ENCODE measurements at places on chromosomes 5 and 9.

GRCh38 chr5:173468821-173469251, 140.6 kb upstream of the STC2 start:
- DNase-seq = no peak

GRCh38 chr5:128905568-128906110, 59.6 kb upstream of the SLC27A6 start:
- DNase-seq = peak; percentile 34

GRCh38 chr9:4862506-4863250, 69.9 kb downstream of the RCL1 start:
- DNase-seq = no peak

DNA sequence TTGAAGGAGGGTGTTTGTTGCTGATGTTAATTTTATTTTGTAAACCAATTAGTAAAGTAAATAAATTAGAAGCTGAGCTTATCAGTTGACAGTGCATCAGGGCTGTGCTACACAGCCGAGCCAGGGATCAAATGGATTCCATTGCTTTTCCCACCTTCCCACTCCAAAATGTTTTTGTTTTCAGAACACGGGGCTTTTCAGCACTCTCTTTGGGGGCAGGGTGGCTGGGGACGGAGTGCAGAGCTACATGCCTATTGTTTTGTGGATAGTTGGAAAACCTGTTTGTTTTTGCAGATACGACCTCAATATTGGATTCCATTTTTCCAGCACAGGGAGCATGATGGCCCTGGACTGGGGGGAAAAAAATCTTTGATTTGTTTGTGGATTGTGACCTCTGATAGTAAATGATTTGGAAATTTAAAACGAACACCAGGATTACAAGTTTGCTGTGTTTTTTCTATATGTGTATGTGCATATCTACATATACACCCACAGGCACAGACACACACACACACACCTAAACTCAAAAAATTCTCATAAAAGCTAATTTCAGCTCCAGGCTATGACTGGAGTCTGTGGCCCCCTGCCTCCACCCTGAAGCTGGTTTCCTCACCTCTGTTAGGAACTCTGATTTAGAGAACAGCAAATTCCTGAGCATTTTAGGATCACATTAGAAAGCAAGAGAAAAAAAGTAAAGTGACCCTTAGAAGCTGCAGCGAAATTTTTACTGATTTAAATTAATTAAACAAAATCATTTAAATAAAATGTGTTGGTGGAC, 371.7 kb upstream of the IRX2 start:
- no peak for DNase-seq

DNA sequence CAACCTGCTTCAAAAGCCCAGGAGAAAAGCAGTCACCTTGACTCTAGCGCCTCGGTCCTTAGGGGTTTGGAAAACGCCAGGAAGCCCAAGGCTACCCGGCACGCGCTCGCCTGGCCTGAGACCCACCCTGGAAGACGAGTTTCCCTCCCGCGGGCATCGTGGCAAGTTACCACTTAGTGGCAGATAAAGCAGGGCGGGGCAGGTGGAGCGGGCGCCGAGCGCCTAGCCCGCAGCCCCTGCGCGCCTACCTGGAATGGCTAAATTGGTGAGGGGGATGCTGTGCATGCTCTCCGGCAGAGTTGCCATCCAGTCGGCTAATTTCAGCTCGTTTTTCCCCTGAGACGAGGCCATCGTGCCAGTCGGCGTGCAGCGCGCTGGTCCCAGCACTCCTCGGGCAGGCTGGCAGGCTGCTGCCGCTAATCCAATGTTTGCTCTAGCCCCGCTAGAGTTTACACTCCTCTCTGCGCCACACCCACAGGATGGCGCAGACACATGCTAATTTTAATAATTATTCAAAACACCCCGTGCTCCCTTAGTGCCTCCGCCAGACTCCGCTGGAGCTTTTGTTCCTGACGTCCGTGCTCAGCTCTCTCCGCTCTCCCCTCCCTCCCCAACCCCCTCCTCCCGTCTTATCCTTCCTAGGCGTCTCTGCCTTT, at the start of gene PLCXD3:
TSS of gene PLCXD3 (minus strand) at position 426 of the 656 bp plus-strand sequence. CDS start at position 351, 75 bp downstream.
- no peak for DNase-seq

- DNase-seq = no peak
These were observed 60.0 kb upstream of the FER start for GRCh38 chr5:108687595-108688200.

DNA sequence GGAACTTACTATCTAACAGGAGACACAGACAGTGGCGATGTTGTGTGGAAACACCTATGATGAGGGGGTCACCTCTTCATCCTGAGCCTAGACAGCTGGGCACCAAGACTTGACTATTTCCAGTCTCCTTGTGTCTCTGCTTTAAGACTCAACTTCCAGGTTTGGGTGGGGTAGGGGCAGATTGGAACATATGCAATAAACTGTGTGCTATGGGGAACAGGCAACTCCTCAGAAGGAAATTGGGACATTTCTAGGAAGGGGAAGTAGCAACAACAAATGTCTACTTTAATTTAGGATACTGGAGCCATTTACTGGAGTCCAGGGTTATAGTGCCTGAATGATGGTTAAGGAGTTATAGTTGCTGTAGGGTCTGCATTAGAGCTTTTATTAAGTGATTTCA, 57.3 kb downstream of the FGF18 start:
- DNase-seq = no peak

GRCh38 chr5:151223447-151224264, at the start of gene CCDC69:
CCDC69 (minus strand) TSS chr5:151224092; CDS start chr5:151223970, 122 bp downstream.
- DNase-seq = peak; percentile 52

- no peak for DNase-seq
These were observed 15.3 kb downstream of the PROP1 start for GRCh38 chr5:177980743-177981151.

DNA sequence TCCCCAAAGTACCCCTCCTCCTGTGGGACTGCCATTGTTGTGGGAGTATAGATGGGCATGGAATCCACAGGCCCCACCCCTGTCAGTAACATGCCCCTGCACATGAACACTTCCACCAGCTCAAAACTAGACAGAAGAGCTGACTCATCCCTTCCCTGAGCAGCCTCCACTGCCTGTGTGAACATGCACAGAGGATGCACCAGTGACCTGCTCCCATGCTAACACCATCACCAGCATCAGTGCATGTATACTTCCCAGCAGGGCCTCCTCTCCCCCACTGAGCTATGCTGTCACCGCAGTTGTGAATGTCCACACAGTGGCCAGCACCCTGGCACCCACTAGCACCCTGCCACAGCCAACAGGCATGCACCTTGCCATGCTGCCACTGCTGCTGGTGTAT, 939.8 kb downstream of the EFNA5 start:
- no peak for DNase-seq

DNA sequence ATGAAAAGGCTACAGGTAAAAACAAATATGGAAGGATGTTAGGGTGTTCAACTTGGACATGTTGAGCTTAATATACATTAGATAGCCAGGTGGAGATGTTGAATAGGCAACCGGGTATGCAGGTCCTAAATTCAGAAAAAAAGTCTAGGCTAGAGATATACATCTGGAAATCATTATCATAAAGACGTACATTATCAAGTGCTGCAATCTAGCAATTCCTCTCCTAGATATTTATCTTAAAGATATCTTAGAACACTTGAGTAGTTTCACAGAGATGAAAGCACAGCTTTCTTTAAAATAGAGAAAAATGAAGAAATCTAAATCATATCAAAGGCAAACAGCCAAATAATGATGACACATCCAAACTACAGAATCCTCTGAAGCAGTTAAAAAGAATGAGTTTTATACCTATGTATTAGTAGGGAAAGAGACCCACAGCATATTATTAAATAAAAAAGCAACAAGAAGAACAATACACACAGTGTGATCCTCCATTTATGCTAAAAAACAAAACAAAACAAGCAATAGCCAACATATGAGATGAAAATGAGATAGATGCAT, 3.8 kb downstream of the NUDCD2 start:
- no peak for DNase-seq

- no peak for DNase-seq
These were observed 472.8 kb downstream of the CCDC171 start for GRCh38 chr9:16025627-16026026.

- no peak for DNase-seq
These were observed 87.8 kb upstream of the APC start for GRCh38 chr5:112649882-112650281.

- DNase-seq = no peak
These were observed 27.5 kb upstream of the SELENOP start for GRCh38 chr5:42839196-42839595.

DNA sequence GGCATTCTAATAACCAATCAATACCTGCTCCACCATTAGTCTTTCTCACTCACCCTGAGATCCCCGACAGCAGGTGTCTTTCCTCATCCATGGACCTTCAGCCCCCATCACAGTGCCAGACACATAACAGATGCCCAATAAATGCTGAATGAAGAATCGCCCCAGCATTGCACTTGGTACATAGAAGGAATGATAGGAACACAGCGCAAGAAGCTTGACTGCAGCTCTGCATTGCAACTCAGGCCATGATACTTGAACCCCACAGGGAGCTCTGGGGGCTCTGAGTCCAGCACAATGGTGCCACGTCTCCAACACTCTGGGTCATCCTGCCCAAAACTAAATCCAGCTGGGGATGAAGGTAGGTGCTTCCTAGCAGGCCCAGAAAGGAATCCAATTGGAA, 355.0 kb upstream of the SLC30A5 start:
- no peak for DNase-seq

- DNase-seq = no peak
These were observed 541.1 kb downstream of the DNAH5 start for GRCh38 chr5:13403351-13403750.

GRCh38 chr5:88671505-88672499, 211.2 kb downstream of the MEF2C start:
- DNase-seq = no peak

DNA sequence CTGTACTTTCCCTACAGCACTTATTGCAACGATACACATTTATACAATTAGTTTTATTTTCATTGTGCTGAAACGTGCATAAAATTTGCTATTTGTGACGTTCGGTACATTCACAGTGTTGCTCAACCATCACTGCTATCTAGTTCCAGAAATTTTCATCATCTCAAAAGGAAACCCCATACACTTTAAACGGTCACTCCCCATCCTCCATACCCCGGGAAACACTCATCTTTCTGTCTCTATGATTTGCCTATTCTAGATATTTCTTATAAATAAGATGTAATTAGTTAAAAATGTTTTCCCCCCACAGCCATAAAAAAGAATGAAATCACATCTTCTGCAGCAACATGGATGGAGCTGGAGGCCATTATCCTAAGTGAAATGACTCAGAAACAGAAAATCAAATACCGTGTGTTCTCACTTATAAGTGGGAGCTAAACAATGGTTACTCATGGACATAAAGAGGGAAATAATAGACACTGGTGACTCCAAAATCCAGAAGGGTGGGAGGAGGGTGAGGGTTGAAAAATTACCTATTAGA, 40.2 kb upstream of the TEX48 start:
- DNase-seq = no peak

Data from HepG2 (cell line).